Heart right ventricle (tissue), 16 donors: ENCODE measurements at places on chromosomes 3 and 15. TPM values are rescaled to one million over a fixed set of nuclear protein-coding genes. Genes with fewer than 3 reads are reported as not detected.

DGKG gene
- polyA plus RNA-seq: 7.2 TPM

USP13 gene
- 22.2 TPM for polyA plus RNA-seq

KNG1 gene
- not detected for polyA plus RNA-seq

GRCh38 chr15:87033056-87033455, 953.4 kb downstream of the AGBL1 start:
- no peak for DNase-seq

GRCh38 chr3:31840252-31840651, 140.8 kb downstream of the OSBPL10 start:
- no peak for DNase-seq

DNA sequence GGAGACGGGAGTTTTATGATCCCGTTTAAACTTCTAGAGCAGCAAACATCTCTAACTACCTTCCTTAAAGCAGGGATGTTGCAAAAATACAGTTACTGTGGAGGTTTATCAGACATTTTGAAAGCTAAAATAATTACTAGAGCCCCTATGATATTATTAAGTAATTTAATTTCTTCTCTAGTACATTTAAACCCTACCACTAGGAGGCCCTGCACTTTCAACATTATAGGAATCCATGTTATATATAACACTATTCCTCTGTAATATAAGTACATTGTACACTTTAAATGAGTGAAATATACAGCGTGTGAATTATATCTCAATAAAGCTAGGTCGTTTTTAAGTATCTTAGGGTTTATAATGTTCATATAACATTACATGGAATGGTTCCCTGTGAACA, 11.5 kb downstream of the SETMAR start:
- DNase-seq: no peak

CHRNB4 gene
- 0.01 TPM for polyA plus RNA-seq
